Suppressor macrophage treated with lipopolysaccharide for 4 hours (primary cell): ENCODE measurements at places on chromosomes 3 and 15.

DNA sequence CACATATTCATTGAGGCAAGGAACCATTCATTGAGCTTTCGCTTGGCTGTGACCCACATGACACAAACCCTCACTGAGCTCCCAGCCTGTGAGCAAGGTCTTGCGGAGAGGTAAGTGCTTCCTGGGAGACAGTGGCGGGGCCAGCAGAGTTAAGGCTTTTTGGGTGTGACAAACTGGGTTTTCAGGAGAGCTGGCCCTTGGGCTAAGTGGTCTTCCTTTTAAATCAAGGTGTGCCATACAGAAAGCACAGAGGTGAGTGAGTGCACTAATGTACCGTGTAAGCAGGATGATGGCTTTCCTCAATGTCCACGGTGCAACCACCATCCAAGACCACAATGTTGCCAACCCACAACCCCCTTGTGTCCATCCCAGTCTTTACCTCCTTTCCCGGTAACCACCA lies 28.6 kb downstream of the POMGNT2 start:
- DNase-seq = no peak

- DNase-seq = no peak
These were observed 284.8 kb upstream of the CTNNB1 start for GRCh38 chr3:40914475-40914874.

DNA sequence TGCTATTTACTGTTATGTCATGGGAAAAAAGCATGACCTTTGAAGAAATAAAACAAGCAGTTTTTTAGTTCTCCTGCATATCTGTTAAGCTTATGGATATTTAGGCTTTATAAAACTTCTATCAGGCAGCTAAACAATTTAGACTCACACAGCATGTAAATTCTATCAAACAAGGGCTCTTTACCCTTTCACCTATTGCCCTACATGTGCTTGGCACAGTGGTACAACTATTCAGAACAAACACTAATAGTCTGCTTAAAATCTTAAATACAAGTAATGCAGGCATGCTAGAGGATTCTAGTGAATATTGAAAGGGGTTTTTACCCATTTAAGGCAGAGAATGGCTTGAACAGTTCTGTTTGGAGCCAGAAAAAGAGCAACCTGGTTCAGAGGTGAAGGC lies 23.4 kb upstream of the NANOGP8 start:
- no peak for DNase-seq

- DNase-seq = no peak
These were observed 599.3 kb downstream of the FGF12 start for GRCh38 chr3:192128060-192128459.

GRCh38 chr15:22944651-22945050 lies 35.5 kb downstream of the CYFIP1 start:
- DNase-seq = no peak

GRCh38 chr3:152047465-152047864 lies 174.0 kb downstream of the SUCNR1 start:
- DNase-seq = no peak
